ENCODE measurements at places on chromosomes 11 and 22.

DNA sequence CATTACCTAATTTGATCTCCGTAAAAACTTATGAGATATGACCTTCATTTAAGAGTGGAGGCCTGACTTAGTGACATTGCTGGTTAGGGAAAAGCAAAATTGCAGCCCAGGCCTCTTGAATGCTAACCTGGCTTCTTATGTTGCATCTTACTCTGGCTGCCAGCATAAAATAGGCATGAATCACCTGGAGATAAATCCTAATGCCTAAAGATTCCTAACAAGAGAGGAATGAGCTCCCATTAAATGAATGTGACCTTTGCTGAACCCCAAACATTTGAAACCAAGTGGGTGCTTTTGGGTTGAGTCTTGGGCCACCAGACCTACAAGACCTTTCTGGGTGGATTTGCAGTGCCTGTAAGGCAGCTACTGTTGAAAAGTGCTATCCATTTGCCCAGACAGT lies 1145.6 kb upstream of the TENM4 start:
- no peak for DNase-seq

GRCh38 chr11:12827929-12828812 lies 153.9 kb downstream of the TEAD1 start:
- no peak for DNase-seq

DNA sequence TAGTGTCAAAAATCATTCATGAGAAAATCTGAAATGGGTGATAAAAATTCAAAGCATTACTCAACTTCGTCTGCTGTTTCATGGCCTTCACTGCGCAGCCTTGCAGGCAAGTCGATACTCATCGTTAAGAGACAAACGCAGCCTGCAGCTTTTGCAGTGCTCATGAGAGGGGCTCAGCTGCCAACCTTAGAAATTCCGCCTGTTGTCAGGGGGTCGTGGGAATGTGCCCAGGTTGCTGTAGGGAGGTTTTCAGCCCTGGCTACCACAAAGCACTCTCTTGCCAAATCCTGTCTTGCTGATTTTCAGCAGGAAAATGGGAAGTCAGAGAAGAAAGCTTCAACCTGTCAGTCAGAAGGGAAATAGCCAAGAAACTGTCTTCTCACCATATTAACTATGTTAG lies 25.4 kb upstream of the GRAMD1B start:
- no peak for DNase-seq

GRCh38 chr11:6627762-6628241 lies 8.6 kb upstream of the TPP1 start:
- no peak for DNase-seq

DNA sequence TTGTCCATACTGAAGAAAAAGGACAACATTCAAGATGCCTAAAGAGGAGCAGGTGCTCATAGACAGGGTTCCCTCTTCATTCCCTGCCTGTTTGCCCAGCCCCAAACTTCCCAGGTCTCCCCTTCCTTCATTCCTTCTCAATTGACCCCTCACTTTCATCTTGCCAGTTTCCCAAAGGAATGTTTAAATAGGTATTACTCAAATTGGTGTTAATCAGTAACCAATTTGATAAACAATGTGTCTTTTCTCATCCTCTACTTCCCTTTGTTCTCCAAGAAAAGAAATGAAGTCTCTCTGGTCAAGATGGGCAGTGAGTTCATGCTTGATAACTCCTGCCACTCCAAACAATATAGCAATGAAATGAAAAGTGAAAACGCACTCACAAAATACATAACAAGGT lies 101.9 kb downstream of the TMPRSS5 start:
- DNase-seq = no peak

DNA sequence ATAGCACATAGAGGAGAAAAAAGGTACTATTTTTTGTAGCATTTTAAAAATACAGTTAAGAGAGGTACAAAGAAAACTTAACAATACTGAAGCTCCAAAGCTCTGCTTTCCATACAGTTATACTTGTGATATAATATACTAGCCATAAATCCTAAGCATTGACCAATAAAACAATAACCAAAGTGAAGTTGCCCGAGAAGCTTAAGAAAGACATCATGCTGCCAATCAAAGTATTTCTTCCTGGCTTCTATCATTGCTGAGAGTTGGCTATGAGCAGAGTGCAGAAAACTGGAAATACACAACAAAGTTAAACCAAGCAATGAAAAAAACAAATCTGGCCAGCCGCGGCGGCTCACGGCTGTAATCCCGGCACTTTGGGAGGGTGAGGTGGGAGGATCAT lies 84.2 kb downstream of the RBFOX2 start:
- no peak for DNase-seq

- DNase-seq = no peak
Measured at GRCh38 chr11:62256281-62256680, 13.7 kb upstream of the SCGB2A2 start.

GRCh38 chr11:132520199-132520598 lies 1012.1 kb downstream of the OPCML start:
- DNase-seq = no peak

GRCh38 chr11:115418626-115419025 lies 85.6 kb downstream of the CADM1 start:
- no peak for DNase-seq

- DNase-seq = no peak
Measured at GRCh38 chr11:131628739-131629138, 258.3 kb downstream of the NTM start.

DNA sequence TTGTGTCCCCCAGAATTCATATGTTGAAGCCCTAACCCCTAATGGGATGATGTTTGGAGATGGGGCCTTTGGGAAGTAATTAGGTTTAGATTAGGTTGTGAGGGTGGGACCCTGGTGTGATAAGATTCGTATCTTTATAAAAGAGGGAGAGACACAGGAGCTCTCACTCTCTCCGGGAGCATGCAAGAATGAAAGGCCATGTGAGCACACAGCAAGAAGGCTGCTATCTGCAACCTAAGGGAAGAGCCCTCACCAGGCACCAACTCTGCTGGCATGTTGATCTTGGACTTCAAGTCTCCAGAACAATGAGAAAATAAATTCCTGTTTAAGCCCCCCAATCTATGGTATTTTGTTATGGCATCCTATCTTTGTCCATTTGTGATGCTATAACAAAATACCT lies 97.3 kb downstream of the ELP4 start:
- no peak for DNase-seq
